ENCODE measurements at places on chromosomes 11 and 22.

DNA sequence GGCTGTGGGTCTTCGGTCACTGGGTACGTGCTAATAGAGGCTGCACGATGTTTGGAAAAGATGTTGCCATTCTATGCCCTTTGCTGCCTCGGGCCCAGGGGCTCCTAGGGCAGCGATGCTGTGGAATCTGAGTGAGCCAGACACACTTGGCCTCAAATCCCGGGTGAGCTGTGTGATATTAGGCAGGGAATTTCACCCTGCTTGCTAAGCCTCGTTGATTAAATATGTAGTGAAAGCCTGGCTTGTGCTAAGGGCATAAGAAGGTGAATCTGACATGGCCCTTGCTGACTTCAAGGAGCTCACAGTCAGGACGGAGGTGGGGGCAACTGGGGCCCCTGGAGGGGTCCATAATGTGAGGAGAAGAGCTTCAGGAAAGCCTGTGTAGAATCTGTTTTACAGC lies 5.4 kb upstream of the HMOX1 start:
- no peak for DNase-seq

DNA sequence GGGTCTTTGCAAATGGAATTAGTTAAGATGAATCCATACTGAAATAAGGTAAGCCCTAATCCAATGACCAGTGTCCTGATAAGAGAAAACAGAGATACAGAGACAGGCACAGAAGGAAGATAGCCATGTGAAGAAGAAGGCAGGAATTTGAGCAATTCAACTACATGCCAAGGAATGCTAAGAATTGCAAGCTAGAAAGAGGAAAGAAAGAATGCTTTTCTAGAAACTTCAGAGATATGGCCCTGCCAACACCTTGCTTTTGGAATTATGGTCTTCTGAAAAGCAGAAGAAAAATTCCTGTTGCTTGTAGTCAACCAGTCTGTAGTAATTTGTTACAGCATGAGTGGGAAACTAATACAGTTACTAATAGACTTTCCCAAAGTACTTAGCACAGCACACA lies 111.3 kb downstream of the SLC17A6 start:
- DNase-seq, result no peak

GRCh38 chr11:134560566-134561330 lies 148.7 kb upstream of the B3GAT1 start:
- DNase-seq, result no peak

GRCh38 chr11:113505541-113506375 lies 30.6 kb upstream of the DRD2 start:
- DNase-seq, result no peak

GRCh38 chr11:62050716-62051115 lies 73.1 kb upstream of the INCENP start:
- DNase-seq, result no peak

- DNase-seq, result no peak
These were observed 30.3 kb downstream of the TNKS1BP1 start for GRCh38 chr11:57294225-57295131.

DNA sequence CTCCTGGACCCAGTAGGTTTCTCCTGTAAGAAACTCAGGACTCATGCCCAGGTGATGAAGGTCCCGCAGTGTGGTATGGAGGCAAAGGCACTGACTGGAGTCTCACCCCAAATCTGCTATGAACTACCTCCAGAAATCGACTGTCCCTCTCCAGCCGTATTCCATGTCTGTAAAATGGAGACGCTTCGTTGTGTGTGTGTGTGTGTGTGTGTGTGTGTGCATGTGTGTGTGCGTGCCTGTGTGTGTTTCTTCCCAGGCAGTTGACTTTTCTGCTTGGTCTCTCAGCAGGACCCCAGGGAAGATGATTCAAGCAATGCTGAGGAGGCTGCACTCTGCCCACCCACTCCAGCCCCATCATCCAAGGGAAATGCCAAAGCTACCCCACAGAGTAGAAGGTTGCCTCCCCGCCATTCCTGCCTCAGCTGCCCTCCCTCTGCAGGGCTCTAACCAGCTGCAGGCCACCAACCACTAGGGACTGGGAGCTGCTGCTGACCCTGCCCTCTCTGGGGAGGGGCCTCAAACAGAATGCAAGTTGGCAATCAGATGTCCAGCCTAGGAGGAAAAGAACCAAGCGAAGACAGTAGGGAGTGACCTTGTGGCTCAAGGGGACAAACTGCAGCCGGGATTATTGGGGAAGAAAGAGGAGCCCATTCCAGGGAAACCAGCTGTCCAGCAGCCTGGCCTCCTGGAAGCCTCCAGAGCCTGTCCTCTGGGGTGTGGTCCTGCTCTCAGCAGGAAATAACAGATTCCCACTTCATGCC lies 56.2 kb downstream of the SLC22A12 start:
- DNase-seq, result no peak

DNA sequence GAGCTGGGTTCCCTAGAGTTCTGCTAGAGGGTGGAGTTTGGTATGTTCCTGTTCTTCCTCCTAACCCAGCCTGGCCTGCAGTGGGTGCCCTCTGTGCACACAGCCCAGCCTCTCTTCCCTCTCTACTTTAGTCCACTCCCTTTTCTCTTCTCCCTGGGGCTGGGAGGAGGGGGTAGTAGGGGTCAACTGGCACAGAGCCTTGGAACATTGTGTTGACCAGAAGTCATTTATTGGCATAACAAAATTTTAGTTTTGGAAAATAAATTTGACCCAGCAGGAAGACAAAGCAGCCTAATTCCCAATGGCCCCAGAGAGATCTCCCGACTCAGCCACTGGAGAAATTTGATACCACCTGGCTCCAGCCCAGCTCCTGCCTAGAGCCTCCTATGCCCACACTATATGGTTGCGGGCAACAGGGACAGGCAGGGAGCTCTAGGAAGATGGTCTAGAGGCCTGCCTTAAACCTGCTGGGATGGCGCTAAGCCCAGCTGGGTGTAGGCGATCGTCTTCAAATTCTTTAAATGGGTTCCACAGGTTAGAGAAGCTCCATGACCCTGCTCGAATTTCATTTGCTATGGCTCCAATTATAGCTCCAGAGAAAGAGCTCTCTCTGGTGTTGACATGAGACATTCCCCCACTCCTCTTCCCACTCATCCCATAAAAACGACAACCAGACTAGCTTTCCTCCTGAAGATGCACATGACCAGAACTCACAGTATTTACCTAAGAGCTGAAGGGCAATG lies 9.9 kb downstream of the PCSK7 start:
- DNase-seq, result no peak

DNA sequence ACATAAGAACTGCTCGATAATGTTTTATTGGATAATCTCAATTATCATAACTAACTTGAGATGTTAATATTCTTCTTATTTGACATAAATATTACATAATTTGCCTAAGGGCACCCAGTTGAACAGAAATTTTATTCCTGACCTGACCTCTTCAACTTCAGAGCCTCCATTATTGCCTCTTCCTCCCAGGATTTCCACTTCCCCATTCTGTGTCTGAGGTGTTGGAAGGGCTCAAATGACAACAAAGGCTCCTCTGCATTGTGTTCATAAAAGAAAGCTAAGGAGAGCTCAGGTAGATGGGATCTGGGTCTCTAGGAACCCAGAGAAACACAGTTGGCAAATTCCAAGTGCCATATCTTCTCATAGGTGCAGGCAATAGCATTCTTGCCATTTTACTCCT lies 61.2 kb upstream of the ARHGAP20 start:
- no peak for DNase-seq

DNA sequence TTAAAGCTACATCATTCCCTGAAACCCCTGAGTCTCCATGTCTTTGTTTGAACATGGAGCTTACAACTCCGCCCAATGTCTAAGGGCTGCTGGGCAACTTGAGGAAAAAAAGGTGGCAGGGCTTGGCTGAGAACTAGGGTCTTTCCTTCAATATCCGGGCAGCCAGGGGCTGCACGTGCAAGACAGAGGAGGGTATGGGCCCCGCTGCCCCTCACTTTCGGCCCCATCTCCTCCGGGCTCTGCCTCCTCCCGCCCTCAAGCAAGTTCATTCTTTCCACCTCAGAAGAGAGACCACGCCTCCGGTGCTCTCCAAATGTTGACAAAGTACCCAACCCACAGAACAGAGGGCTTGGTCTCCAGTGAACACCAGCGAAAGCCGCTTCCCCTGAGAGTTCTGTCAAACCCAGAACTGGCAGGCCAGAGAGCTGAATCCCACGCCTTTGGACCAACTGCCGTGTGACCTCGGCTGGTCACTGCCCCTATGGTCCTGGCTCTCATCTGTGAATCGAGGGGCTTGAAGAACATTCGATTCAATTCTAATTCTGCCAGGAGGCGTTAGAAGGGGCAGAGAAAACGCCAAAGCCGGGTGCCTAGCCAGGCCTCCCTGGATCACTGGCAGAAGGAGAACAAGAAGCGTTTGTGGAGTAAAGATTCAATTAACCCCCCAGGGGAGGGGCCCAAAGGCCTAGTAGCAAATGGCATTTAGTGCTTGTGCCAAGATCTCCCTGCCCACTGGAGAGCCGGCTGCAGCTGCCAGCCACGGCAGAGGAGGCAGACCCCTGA lies 7.3 kb downstream of the PDGFB start:
- no peak for DNase-seq

DNA sequence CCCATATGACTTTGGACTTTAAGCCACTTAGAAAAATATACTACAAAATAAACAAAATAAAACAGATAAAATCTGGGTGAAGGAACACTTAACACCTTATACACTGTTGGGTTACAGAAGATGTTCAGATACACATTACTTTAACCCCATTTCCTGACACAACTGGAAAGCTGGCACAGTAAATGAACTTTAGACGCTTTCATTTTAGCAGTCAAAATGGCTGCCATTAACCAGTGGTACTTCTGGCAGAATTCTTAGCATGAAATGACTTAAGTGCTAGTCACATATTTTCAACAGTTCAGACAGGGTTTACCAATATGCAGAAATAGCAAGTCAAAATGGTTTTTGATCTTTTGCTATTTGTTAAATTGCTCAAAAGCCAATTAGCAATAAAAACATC lies 37.9 kb downstream of the PIK3C2A start:
- DNase-seq, result no peak

- no peak for DNase-seq
These were observed 5.5 kb downstream of the USH1C start for GRCh38 chr11:17538731-17539130.

DNA sequence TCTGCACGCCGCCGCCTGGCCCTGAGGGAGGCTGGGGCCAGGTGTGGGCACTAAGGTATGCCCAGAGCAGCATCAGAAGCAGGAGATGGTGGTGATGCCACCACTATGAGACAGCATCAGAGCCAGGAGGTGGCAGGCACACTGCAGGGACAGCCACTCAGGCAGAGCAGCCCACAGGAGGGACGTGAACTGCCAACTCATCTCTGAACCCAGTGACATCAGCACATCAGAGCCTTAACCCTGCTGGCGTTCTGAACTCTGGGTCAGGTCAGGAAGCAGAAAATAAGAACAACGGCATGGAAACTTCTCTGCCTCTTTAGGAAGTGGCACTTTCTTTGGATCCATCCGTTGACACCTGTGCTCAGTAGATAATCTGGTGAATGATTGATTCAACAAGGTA lies 14.7 kb upstream of the IFT27 start:
- DNase-seq, result no peak

- DNase-seq, result no peak
These were observed 1.8 kb downstream of the FUT4 start for GRCh38 chr11:94545264-94546161.

GRCh38 chr22:49433717-49434611 lies 393.7 kb downstream of the BRD1 start:
- no peak for DNase-seq

GRCh38 chr11:110077831-110078325 lies 15.3 kb upstream of the ZC3H12C start:
- no peak for DNase-seq

- no peak for DNase-seq
These were observed 296.6 kb downstream of the LUZP2 start for GRCh38 chr11:24793479-24793878.

GRCh38 chr11:8230921-8231847 lies 32.5 kb downstream of the LMO1 start:
- no peak for DNase-seq

DNA sequence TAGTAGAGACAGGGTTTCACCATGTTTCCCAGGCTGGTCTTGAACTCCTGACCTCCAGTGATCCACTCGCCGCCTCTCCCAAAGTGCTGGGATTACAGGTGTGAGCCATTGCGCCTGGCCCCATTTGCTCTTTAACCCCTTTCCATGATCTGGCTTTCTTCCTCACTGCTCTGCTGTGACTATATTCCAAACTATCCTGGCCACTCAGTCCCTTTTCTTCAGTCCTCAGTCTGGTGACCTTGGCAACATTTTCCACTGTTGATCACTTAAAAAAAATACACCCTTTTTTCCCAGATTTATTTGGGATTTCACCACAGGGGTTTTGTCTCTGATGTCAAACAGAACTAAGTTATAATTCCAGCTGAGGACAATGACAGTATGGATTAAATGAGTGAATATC lies 24.5 kb downstream of the MMP20 start:
- DNase-seq, result no peak

- DNase-seq, result no peak
These were observed 8.9 kb downstream of the KCNJ11 start for GRCh38 chr11:17379383-17380180.

DNA sequence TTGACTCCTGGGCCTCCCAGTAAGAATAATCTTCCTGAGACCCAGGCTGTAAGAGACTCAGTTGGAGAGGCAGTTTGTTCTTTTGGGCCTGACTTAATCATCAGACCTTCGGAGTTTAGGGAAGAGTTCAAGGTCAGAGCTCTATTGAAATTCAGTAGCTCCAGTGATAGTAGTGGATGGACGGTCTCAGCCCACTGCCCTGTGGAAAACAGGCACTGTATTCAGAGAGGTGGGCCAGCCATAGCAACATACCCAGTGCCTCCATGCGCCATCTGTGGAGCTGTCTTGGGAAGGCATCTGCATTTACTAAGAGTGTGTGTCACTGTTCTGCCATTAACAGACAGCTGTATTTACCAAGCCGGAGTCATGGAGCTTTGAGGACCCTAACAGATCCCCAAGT lies 2.9 kb downstream of the SMARCB1 start:
- no peak for DNase-seq

DNA sequence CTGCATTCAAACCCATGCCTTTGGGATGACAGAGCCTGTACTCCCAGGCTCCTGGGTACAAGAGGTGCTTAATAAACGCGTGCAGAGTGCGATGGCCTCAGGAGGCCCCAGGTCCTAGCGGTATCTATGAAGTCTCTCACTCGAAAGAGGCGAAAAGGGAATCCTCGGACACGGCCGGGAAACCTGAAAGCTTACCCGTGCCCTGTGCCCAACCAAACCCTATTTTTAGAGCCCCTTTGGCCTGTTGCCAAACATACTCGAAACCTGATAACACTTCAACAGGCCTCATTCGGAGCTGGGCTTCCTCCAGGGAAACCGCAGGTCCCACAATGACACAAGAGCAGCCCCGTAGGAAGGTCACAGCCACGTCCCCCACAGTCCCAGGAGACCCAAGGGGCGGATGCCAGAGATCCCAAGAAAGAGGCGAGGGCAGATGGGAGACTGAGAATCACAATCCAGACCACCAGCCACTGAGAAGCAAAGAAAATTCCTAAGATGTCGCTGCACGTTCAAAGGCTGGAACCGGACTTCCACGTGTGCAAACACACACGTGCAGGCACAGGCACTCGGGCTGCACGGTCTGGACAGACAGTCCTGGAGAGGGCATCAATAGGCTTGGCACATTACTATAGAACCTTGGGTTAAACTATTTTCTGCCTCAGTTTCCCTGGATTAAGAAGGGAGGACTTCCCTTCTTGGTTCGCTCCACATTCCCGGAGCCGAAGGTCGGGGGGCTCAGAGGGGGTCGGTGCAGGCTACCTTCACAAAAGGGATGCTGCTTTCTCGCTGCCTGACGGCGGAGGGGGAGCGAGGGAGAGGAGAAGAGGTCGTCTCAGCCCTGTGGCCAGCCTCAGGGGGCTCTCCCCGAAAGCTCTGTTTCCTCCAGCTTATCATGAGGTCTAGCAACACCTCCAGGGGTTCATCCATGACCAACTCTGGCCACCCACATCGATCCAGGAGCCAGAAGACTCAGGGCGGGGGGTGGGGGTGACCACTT lies 8.2 kb downstream of the PDGFB start:
- peak; percentile 63 for DNase-seq
